ENCODE measurements at places on chromosomes 5 and 9. TPM values are rescaled to one million over a fixed set of nuclear protein-coding genes. Genes with fewer than 3 reads are reported as not detected.

- DNase-seq = no peak
Measured at GRCh38 chr5:87768190-87768589, 355.5 kb upstream of the CCNH start.

DNA sequence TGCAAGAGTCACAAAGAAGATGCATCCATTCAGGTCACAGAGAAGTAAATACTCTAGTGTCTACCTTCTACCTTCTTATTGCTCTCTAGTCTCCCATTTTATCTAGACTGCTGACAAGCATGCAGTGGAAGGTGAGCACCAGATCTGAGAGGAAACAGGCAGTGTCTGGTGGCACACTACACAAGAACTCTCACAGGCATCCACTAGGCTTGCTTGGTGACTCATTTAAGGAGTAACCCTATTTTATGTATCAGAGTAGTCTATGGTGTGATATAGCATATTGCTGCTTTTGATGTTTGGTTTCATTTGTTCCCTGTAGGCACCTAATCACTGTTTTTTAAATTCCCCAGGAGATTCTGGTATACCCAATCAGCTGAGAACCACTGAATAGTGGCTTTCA is 1.6 kb upstream of the THBS4 start:
- no peak for DNase-seq

- DNase-seq = no peak
Measured at GRCh38 chr9:21154018-21154608, 12.3 kb downstream of the IFNA21 start.

Gene ANKRD31
- 0.07 TPM for total RNA-seq

DNA sequence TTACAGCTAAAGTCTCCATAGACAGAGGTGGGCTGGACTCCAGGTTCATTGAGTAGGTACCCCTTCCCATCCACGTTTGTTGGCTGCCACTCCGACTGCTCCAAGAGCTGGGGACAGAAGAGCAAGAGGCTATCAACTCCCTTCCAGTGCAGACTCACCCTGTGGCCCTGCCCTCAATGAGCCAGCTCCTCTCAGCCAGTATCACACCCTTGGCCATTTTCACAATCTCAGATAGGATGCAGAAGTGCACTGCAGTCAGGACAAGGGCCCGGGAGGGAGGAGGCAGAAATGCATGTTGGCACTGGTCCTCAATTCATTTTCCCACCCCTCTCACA is 6.2 kb downstream of the IRF1 start:
- DNase-seq = no peak

DNA sequence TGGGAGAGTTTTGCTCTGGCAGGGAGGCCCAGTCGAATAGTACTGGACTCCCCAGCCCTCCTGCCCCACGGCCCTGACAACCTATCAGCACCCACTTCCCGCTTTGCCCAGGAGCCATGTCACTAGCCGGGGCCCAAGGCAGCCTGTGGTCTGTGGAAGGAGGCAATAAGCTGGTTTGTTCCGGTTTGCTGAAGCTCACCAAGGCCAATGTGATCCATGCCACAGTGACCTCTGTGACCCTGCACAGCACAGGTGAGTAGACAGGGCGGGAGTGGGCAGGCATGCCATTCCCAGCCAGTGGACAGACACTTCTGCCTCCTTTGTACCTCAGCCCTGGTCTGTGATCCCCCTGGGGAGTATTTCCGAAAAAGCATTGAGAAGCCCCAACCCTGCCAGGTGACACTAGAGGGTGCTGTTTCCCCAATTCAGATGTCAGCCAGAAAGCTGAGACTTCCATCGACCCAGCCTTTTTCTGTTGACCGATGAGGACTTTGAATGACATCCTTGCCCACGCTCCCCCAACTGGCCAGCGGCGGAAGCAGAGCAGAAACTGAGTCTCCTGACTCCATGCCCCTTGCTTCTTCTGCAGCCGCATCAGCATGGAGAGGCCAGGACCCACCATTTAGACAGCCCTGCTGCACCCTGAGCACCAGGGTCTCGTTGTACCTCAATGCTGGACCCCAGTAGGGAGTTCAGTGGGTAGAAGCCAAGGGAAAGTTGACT is 9.6 kb downstream of the PCYOX1L start:
- DNase-seq = no peak

GRCh38 chr5:27240791-27241190 is 202.4 kb upstream of the CDH9 start:
- no peak for DNase-seq

DNA sequence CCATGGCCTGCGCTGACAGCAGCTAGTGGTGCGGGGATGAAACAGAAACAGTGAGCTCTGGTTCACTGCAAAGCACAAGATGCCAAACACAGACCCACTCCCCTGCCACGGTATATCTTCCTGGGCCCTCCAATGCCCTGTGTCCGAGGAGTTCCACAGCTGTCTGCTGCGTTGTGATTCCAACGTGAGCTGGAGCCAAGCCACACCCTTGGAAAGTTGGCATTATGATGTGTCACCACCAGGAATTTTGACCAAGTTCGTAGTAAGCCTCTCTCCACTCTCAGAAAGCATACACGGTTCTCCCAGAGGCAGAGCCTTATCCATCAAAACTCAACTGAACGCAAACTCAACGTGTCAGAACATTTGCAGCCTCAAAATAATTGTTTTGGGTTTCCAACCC is 55.6 kb downstream of the MACROH2A1 start:
- no peak for DNase-seq

DNA sequence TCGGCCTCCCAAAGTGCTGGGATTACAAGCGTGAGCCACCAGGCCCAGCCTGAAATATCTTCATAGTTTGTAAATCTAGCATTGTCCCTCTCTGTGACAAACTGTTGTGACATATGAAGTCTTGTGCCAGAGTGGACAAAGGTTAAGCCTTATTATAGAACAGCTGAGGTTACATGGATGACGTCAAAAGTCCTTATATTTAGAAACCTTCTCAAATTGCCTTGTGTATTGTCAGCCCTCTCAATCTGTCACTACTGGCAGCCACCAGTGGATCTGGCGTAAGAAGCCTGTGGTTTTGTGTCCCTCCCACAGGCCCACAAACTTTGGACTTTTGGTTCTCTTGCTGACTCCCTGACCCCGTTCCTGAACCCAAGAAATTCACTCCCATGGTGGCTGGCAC is 79.4 kb upstream of the CCDC112 start:
- DNase-seq = no peak

DNA sequence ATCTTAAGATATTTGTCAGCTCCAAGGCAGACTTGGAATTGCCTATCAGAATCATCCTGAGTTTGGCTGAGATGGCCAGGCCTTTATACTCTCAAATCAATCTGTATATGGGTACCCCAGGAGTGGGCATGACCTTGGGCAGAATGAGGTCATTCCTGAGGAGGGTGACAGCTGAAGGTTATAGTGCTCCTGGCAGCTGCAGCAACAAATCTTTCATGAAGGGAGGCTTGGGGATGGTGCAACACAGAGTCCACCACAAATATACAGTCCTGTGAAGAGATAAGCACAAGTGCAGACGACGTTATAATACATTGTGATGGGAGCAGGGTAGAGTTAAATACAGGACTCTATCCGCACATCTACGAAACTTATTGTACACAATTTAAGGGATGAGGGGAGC is 21.1 kb upstream of the TRIO start:
- no peak for DNase-seq

Gene C5orf63
- total RNA-seq = 2.8 TPM

DNA sequence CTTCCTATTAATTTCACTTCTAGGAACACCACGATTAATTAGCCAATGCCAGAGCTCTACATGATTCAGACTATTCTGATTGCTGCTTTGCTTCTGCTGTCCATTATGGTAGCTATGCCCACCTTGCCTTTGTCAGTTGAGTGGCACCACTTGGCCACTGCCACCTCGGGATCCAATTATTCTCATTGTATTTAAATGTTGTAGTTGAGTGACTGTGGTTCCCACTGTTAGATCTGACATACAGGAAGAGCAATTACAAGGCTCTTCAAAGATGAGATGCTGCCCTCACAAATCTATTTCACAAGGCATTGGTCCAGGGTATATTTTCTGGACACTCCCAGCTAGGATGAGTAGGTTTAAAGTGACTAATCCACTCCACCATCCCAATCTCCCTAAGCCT is 864.5 kb upstream of the EDIL3 start:
- no peak for DNase-seq

DNA sequence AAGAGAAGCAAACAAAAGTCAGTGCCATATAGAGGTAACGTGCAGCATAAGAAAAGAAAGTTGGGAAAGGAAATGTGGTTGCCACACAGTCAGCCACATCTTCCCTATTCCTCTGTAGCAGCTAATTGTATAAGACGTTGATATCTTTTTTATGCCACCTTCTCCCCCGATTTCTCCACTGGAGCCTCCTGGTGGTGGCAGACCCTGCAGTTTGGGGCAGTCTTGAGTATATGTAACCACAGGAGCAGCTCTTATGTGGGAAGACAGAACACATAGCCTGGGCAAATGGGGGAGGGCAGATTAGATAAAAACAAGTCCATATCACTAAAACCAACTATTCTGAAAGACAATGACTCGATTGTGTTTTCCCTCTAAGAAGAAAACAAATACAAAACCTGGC is 99.7 kb downstream of the PLCXD3 start:
- DNase-seq = no peak

Gene NOTCH1
- 14.2 TPM for total RNA-seq

DNA sequence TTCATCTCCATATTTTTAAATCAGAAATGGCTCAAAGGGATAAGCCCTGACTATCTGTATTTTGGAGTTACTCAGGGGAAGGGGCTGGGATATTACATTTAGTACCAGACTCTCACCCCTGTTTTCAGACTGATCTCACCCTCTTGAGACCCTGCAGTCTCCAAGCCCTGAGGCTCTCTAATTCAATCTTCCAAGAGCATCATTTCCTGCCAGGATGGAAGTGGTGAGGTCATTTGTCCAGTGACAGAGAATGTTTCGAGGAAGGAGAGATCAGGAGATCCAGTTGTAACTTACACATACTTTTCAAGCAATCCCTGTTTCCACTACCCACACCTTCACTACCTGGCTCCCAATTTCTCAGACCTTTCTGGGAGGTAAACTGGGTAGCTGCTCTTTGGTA is 295.5 kb upstream of the EFNA5 start:
- no peak for DNase-seq

DNA sequence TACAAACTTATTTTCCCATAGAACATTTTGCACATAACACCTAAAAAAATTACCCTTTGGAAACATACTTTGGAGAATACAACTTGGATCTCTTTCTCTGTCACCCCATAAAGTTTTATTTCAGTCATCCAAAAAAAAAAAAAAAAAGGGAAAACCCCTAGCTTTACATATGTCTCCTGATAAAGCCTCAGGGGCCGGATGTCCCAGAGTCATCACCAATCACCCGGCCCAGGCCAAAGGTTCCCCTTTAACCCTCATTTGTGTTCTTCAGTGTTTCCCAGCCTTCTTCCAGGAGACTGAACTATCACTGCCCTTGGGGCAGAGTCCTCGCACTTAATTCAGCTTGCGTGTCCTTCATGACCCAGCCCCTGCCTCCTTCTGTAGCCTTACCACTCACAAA is 28.8 kb downstream of the ANXA6 start:
- DNase-seq = no peak

All from right atrium auricular region (tissue), 2 donors.